ENCODE measurements at places on chromosomes 12 and 14. TPM values are rescaled to one million over a fixed set of nuclear protein-coding genes. Genes with fewer than 3 reads are reported as not detected.

Gene OR6C2
- total RNA-seq: not detected

Gene MYRFL
- not detected for total RNA-seq

Gene SLC5A8
- 2.8 TPM for total RNA-seq

Gene ARMH4
- total RNA-seq: 2.3 TPM

Gene TGFB3
- 25.4 TPM for total RNA-seq
